ENCODE measurements at places on chromosomes 7 and 10.

- H3K4me3 ChIP-seq = no peak overlapping the region
- H3K27ac ChIP-seq = no peak overlapping the region
Measured at GRCh38 chr7:102230593-102230992, 56.1 kb upstream of the SH2B2 start.

DNA sequence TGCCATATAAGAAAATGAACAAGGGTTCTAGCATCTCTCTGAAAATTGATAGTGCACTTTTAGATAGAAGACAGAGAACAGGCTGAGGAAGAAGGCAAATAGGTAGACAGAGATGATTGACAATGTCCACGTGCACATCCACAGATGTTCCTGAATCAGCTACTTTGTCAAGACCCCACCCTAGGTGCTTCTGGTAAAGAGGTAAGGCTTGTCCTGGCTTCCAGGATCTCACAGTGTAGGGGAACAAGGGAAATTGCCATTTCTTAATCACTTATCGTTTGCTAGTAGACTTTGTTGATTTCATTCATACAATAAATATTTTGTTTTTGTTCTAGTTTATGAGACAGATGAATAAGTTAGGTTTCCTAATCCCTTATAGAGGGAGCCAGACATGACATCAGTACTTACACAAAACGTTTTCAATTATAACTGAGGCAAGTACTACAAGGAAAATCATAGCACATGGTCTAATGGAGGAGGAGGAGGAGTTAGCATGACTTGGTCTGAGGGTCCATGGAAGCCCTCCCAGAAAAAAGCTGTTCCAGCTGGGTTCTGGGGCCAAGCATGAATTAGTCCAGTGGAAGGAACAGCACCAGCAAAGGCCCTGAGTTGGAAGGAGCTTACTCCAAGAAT is 115.9 kb upstream of the ARID5B start:
- H3K27me3 ChIP-seq = no peaks in the 10 kb centered on the region
- H3K4me3 ChIP-seq = no peak overlapping the region
- no peaks in the 10 kb centered on the region for H3K36me3 ChIP-seq
- H3K4me1 ChIP-seq = peaks cover 9% of the 10 kb centered on the region
- no peak for DNase-seq
- H3K27ac ChIP-seq = no peak overlapping the region

DNA sequence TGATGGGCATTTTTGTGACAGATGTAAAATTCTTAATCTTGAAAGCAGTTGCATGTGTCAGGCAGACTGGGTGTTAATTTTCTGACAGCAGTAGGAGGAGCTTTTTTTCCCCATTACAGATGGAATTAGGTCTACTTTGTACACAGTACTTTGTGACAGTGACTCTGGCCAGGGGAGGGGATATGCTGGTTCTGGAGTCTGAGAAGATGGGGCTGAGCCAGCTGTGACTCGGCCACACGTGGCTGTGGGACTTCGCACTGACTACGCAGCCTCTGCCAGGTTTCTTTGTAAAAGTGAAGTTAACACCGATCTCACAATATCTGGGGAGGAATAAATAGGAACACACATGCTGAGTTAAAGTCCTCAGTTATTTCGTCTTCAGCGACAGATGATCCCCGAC is 95.4 kb downstream of the MGMT start:
- H3K4me1 ChIP-seq = no peaks in the 10 kb centered on the region
- no peak overlapping the region for H3K4me3 ChIP-seq
- H3K36me3 ChIP-seq = no peaks in the 10 kb centered on the region
- DNase-seq = no peak
- H3K27me3 ChIP-seq = no peaks in the 10 kb centered on the region
- no peak overlapping the region for H3K27ac ChIP-seq

GRCh38 chr7:158824028-158824427 is 5.3 kb downstream of the ESYT2 start:
- DNase-seq = no peak
- H3K4me3 ChIP-seq = no peak overlapping the region
- H3K27me3 ChIP-seq = no peaks in the 10 kb centered on the region

DNA sequence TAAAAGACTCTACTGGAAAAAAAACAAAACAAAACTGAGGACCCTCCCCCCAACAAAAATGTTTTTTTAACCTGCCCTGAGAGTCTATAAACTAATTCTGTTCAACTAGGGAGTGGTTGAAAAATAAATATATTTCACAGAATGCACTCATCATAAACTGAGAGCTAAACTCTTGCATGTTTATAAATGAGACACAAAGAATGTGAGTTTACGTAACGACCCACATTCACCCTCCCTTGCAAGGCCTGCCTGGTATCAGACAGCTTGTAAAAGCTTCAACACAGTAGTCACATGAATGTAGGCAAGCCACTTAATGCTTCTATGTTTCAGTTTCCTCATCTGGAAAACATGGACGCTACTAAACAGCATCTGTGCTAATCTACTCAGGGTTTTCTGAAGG is 50.3 kb downstream of the JAZF1 start:
- DNase-seq = no peak
- no peaks in the 10 kb centered on the region for H3K27me3 ChIP-seq
- H3K4me1 ChIP-seq = peaks cover 25% of the 10 kb centered on the region
- H3K4me3 ChIP-seq = no peak overlapping the region
- H3K36me3 ChIP-seq = no peaks in the 10 kb centered on the region
- H3K27ac ChIP-seq = no peak overlapping the region

GRCh38 chr10:1179346-1180070 is 123.3 kb downstream of the WDR37 start:
- no peak overlapping the region for H3K27ac ChIP-seq
- no peaks in the 10 kb centered on the region for H3K4me1 ChIP-seq
- no peak overlapping the region for H3K4me3 ChIP-seq

DNA sequence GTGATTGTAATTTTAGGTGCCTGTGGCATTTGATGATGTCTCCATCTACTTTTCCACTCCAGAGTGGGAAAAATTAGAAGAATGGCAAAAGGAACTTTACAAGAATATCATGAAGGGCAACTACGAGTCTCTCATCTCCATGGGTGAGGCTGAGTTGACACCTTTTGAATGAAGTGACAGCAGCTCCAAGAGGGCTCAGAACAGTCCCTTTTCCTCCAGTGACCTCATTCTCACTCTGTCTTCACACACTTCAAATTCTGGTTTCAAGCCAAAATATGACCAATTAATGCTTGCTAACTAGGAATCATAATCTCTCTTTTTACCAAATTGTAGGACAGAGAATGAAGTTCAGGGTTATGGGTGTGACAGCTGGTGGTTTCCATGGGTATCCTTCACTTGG is 18.9 kb downstream of the ZNF398 start:
- H3K4me3 ChIP-seq = no peak overlapping the region
- H3K27ac ChIP-seq = no peak overlapping the region
- no peaks in the 10 kb centered on the region for H3K27me3 ChIP-seq

All from endothelial cell of umbilical vein (primary cell).